ENCODE measurements at places on chromosomes 6 and 20.

GRCh38 chr6:100078509-100078908, 84.5 kb upstream of the MCHR2 start:
- DNase-seq: no peak

- no peak for DNase-seq
Measured at GRCh38 chr6:66526061-66526460, 819.0 kb upstream of the EYS start.

DNA sequence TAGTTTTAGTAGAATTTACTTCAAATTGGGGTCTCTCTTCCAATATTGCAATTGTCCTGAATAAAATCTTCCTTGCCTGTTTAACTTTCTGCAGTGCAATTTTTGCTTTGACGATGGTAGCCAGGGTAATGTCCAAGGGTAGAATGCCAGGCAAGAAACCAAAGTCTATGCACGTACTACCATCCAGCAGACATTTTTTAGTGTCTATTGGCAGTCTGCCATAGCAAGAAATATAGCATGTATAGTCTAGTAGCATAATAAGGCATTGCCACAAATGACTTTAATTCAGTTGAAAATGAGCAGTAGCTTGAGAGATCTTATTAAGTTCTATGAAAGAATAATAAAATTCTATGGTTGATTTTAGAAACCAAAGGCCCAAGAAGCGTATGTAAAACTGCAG, 62.3 kb upstream of the KCNQ5 start:
- no peak for DNase-seq

GRCh38 chr6:32945108-32945760, 4.4 kb upstream of the HLA-DMB start:
- DNase-seq: no peak

DNA sequence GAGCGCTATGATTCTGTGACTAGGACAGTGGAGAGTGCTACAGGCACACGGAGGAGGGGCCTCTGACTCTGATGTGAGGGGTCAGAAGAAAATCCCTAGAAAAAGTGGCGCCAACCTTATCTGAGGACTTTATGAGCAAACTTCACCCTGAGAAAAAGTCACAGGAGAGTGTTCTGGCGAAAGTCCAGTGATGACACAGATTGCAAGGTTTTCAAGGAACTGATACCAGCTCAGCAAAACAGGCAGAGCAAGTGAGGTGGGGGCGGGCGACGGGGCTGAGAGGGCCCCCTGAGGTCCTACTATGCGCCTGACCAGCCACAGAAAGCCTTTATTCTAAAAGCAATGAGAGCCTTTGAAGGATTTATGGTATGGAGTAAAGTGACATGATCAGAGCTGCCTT, 73.3 kb downstream of the SLC22A23 start:
- no peak for DNase-seq

- DNase-seq: no peak
Measured at GRCh38 chr6:94350833-94351232, 931.5 kb upstream of the EPHA7 start.

DNA sequence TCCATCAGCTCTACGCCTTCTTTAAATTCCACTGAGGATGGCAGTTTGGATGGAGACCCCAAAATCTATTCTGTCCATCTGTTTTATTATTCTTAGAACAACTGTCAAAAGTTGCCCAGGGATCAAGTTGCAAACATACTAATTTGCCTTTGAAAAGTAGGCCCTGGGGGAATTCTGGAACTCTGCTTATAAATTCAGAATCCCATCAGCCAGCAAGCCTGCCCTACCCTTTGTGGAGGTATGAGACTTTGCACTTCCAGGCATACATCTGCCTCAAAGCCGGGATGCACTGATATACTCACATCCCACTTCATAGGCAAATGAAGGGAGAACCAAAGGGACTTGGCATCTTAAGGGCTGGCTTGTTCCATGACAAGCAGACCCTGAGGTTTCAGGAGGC, 93.6 kb downstream of the INSM1 start:
- no peak for DNase-seq

DNA sequence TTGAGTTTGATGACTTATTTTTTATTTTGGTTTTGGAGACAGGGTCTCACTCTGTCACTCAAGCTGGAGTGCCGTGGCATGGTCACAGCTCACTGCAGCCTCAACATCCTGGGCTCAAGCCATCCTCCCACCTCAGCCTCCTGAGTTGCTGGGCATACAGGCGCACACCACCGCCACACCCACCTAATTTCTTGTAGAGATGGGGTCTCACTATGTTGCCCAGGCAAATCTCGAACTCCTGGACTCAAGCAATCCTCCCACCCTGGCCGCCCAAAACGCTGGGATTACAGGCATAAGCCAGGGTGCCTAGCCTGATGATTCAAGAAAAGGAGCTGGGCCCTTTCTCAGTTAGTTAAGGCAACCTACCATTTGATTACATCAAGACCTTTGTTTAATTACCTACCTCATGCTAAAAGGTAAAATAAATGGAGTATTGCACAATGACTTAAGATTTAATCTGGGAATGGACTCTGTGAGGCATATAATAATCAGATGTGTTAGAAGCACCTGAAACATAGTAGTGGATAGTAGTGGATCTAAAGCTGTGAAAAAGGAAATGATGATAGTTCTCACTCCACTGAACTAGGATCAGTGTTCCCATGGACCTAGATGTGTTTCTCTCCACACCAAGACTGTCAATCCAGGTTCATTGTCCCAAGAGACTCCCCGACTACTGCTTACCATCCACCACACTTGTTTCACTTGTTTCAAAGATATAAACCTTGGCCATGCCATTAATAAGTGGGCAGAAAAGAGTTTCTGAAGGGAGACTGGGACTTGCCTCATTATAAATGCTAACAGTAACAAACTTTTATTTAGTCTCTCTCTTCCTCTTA, 2.1 kb downstream of the TNFRSF21 start:
- DNase-seq: no peak

- DNase-seq: no peak
Measured at GRCh38 chr20:42083280-42083679, 465.1 kb upstream of the CHD6 start.

- DNase-seq: no peak
Measured at GRCh38 chr6:169663468-169663867, 38.4 kb downstream of the WDR27 start.

GRCh38 chr20:36269507-36269906, 33.2 kb downstream of the AAR2 start:
- no peak for DNase-seq

DNA sequence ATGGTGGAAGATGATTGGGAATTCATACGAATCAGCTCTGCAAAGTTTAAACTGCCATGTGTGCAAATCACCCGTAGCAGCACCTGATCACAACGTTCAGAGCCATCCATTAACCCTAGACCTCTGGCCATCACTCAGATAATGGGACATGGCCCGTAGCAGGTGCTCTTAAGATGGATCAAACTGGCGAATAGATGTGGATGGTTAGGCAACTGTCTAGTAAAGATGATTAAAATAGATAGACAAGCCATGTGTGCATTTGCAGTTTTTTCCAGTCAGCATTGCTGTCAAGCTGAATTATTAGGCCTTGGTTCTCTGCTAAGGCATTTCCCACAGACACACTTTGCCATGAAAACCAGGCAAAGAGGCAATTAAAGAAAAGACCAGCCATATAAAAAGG, 40.6 kb upstream of the PHACTR1 start:
- DNase-seq: no peak

DNA sequence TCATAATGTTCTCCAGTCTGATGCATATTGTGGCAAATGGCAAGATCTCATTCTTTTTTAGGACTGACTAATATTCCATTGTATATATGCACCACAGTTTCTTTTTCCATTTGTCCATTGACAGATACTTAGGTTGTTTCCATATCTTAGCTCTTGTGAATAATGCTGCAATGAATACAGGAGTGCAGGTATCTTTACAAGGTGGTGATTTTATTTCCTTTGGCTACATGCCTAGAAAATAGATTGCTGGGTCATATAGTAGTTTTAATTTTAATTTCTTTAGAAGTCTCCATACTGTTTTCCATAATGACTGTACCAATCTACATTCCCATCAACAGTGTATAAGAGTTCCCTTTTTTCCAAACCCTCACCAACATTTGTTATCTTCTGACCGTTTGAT, 97.5 kb downstream of the TRMT11 start:
- DNase-seq: no peak

DNA sequence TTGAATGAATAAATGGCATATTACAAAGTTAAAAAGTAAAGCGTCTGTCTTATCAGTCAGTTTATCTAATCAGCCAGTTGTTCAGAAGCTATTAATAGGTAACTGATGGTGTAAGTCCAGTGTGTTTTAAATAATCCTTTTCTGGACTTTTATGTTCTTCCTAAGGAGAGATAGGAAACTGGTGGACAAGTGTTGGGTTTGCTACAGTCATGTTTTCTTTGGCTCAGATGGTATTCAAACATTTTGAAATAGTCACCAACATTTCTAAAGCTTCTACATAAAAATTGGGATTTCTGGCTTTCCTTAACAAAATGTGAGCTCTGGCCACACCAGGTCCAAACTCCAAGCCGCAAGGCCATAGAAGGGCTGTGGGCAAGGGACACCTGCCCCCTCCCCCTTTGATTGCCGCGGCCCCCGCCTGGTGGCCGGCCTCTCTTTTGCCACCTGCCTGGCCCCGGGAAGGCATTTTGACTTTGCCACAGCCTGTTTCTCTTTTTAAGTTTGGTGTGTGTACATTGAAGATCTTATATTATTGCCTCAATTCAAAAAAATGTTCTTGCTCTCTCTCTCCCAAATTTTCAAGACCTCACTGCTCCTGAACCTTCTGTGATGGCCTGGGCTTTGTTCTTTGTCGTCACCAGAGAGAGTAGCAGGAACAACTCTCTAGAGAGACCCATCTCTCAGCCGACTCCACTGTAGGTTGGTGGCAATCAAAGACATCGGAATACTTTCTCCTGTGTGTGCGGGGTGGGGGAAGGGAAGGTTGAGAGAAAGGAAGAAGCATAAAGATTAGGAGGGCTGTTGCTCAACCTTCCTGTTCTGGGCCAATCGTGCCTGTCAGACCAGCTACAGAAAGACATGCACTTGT, 84.0 kb upstream of the ZNF217 start:
- DNase-seq: peak; percentile 8

- DNase-seq: no peak
Measured at GRCh38 chr20:5156675-5157448, 30.1 kb downstream of the CDS2 start.

- no peak for DNase-seq
Measured at GRCh38 chr6:72733045-72733444, 111.2 kb downstream of the KCNQ5 start.

- DNase-seq: no peak
Measured at GRCh38 chr6:123418071-123418470, 218.7 kb downstream of the TRDN start.

DNA sequence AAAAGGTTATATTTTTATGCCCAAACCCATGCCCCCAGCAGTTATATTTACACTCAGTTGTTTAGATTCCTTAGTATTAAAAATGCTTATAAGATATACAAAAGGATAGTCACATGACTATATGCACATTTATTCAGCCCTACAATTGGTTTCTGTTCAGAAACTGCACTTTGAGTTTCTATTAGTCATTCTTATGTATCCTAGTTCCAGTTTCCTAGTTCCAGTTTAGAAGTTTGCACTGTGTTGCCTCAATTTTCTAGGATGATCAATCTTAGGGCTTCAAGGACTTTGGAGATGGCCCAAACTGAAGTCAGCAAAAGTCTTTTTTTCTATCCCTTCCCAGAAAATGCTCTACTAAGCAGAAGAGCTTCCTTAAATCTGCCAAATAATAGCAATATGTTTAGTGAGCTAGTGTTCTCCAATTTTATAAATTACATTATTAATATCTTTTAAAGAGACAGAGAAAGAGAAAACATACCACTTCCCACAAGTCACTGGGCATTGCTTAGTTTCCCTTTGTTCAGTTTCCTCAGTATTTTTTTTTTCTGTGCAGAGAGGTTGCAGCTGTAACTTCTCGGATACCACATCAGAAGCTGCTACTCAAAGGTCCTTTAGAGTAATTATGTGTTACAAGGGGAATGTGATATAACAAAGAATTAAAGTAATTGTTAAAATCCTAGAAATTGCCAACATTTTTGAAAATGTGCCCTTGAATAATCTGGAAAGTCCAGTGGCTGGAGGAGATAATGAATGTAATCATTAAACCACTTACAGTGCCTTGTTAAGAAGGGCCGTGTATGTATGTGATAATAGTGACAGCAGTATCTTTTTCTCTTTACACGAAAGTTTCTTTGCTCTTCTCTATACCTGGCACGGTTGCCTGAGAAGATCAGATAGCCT, 138.8 kb downstream of the KHDRBS2 start:
- no peak for DNase-seq

Data from activated CD8-positive, alpha-beta memory T cell treated with anti-CD3 and anti-CD28 coated beads for 1 hour (primary cell).